Spinal cord (tissue), 10 donors: ENCODE measurements at places on chromosomes 13 and 19. TPM values are rescaled to one million over a fixed set of nuclear protein-coding genes. Genes with fewer than 3 reads are reported as not detected.

PRRG2 gene
- 0.78 TPM for polyA plus RNA-seq

ERICH6B gene
- 4.7 TPM for polyA plus RNA-seq

ZNF497 gene
- 6.9 TPM for polyA plus RNA-seq

KEAP1 gene
- polyA plus RNA-seq: 93.6 TPM

NKG7 gene
- polyA plus RNA-seq: not detected

APLP1 gene
- 1,097 TPM for polyA plus RNA-seq

ZNF420 gene
- 15.1 TPM for polyA plus RNA-seq

TPRX2 gene
- polyA plus RNA-seq: not detected

ANO8 gene
- 59.3 TPM for polyA plus RNA-seq

OVOL3 gene
- 0.56 TPM for polyA plus RNA-seq

LRRC25 gene
- 1.3 TPM for polyA plus RNA-seq

FUZ gene
- 32.6 TPM for polyA plus RNA-seq

SHISA7 gene
- polyA plus RNA-seq: 29.1 TPM

CEACAM3 gene
- polyA plus RNA-seq: not detected

RNF113B gene
- not detected for polyA plus RNA-seq

KLK12 gene
- not detected for polyA plus RNA-seq

GRIN3B gene
- polyA plus RNA-seq: 1.3 TPM

ATP8A2 gene
- 29.6 TPM for polyA plus RNA-seq

CYP2B6 gene
- not detected for polyA plus RNA-seq

TSHZ3 gene
- 38.7 TPM for polyA plus RNA-seq

IL4I1 gene
- 1.3 TPM for polyA plus RNA-seq

TNFSF13B gene
- polyA plus RNA-seq: 1.6 TPM

CCDC97 gene
- 36.3 TPM for polyA plus RNA-seq

PRTN3 gene
- polyA plus RNA-seq: 0.41 TPM

SPIB gene
- 0.47 TPM for polyA plus RNA-seq

RRAS gene
- polyA plus RNA-seq: 13.4 TPM

RELB gene
- 4.0 TPM for polyA plus RNA-seq
